Cerebellar nuclear complex (tissue), 1 donor: ENCODE measurements at places on chromosomes 4 and X.

GRCh38 chr4:152691761-152692160 lies 12.0 kb upstream of the TMEM154 start:
- DNase-seq = no peak

- DNase-seq = no peak
These were observed 31.5 kb upstream of the HTRA3 start for GRCh38 chr4:8238036-8238511.

DNA sequence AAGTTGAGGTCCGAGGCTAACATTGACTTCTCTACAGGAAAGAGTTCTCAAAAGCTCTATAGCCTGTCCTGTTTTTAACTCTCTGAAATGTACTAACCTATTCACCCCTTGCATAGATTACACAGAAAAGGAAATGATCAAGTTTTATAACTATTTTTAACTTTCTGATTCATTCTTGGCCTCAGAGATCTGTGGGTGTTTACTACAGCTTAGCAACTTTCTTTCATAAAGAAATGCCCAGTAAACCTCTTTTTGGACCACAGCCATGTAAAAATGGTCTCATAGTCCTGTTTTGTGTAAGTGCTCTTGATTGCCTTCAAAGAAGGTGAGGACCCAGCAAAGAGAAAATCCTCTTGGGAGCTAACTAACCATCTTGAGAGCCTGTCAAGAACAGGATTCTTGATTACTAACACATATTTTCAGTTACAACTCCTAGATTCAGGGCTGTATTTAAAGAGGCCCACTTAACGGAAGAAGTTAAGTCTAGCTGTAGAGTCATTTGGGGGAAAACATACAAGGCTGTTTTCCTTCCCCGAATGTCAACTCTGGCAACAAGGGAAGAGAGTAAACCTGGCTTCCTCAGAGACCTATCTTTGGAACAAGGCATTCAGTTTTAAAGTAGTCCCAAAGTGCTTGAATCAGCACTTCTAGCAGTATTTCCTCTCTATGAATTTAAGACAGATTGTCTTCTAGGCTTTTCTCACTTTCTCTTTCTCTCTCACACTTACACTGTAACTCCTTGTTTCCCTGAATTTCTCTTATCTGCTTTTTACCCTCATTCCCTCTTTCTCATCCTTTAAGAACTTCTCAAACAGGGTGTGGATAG lies 78.2 kb downstream of the IL21 start:
- DNase-seq = no peak

GRCh38 chr4:128364565-128364964 lies 77.0 kb upstream of the PGRMC2 start:
- DNase-seq = no peak
